NCI-H1436 treated with DMSO at 0.1 percent for 48 hours (cell line): ENCODE measurements at places on chromosomes 4 and X.

DNA sequence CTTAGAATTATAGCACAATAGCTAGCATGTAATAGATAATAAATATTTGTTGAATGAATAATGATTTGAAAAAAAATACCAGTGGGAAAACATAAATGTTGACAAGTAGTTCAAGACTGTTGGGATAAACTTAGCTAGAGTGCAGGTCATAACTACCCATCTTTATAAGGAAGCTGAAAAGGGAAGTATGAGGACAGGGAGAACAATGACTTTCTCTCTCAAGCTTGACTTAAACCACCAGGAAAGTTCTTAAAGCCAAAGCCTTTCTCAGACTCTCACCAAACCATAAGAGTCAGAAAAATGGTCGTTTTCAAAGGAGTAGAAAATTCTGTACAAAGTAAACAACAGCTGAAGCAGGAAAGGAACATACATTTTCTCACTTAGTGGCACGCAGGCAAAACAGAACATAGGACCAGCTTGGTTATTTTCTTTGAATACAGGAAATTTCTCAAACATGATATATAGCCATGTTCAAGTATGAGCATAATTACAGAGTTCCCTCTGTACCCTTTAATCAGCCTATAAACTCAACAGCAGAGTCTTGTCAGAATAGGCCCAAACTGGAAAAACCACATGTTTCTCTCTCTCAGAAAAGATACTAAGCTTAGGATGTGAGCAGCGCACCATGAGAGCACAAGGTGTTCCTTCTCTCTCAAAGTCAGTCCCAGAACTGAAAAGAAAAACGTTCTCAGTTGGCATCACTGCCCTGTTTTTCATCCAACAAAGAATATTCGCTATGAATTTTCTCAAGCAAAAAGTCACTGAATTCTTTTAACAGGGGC, 28.7 kb downstream of the MAPK10 start:
- DNase-seq: no peak

DNA sequence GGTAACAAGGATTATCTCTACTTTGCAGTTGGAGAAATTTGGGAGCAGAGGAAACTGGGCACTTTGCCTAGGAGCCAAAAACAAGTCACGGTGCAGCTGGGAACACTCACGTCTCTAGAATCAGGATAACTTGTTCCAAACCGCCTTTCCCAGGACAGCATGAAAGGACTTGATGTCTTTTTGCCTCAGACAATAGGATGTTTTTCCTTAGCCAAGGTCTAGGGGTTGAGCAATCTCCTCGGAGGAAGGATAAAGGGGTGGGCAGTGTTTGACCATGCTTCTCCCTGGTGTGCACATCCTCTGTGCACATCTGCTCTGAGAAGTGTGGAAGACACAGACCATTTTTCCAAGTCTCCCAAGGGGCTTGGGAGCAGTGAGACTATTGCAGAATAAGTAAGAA, 1.7 kb upstream of the SPARCL1 start:
- DNase-seq: no peak

GRCh38 chrX:39808471-39808917, 289.3 kb downstream of the BCOR start:
- no peak for DNase-seq

GRCh38 chr4:15318621-15319348, 109.0 kb upstream of the C1QTNF7 start:
- DNase-seq: no peak

DNA sequence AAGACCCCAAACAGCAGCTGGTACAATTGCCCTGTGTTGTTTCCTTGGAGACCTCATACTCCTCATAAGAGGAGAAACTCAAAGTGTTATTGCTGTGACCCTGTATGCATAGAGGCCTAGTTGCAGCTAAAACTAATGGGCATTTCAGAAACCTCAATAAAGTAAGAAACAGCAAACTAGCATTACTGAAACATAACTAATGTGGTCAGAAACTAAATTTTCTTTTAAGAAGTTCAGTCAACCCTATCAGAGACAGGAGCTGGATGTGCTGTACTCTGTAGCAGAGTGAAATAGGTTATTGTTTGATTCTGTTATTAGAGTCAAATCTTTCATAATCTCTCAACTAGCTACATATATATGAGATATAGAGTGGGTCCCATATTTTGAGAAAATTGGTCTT, 257.5 kb upstream of the IRS4 start:
- DNase-seq: no peak

GRCh38 chr4:48651914-48652313, 128.2 kb downstream of the FRYL start:
- DNase-seq: no peak

GRCh38 chr4:150385606-150386005, 196.3 kb upstream of the MAB21L2 start:
- DNase-seq: peak; percentile 78

DNA sequence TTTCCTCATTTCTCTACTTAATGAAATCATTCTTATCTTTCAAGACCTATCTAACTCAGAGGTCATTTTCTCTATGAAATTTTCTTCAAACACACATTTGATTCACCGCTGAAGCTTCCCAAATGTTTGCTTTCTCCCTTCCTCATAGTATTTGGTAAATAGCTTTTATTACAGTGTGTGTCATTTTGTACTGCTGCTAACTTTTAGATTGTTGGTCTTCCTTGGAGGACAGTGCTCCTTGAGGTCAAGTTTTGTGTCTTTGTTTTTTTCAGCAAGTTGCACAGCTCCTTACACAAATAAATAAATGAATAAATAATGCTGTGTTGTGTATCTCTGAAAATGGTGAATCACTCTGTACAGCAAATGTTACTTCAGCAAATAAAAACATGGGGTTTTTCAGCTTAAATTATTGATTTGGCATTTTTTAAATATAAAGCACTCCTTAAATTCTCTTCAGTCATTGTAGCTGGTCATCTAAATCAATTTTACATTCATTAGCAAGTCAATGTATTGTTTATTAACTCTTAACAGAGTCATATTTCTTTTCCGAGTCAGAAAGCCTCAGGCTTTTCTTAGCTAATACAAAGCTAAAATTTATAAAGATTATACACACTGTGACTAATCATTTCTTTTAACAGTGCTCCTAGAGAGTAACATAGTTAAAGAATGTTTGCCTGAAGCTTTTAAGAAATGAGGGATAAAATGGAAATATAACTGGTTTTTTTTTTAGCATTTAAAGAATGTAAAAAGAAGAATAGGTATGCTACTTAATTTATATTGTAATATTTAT, 30.1 kb upstream of the MAD2L1 start:
- no peak for DNase-seq

DNA sequence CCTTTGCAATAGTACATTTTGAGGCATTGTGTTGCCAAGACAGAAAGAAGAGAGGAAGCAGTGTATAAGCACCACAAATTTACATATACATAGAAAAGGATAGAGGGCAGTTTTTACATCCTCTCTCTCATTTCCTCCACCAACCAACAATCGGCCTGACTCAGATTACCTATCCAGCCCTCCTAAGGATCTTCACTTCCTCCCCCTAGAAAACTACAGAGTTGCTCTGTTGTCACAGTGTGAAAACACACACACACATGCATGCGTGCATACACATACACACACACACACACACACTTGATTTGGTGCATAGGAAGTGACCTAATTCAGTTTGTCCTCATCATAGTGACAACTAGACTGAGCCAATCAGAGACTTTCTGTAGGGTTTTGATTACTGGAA, 98.8 kb upstream of the SPRY1 start:
- no peak for DNase-seq
